HEK293T (cell line): ENCODE measurements at places on chromosomes 16 and 17.
A peak's percentile ranks its signal among the peaks of the same experiment; 100 is the strongest.

- no peak for DNase-seq
Observed at GRCh38 chr16:180681-181564, 664 bp downstream of the HBQ1 start.

GRCh38 chr17:65228734-65229620 is 91.8 kb downstream of the RGS9 start:
- DNase-seq = peak; percentile 55

GRCh38 chr16:57245472-57246113 is 534 bp downstream of the ARL2BP start:
- peak; percentile 43 for DNase-seq

DNA sequence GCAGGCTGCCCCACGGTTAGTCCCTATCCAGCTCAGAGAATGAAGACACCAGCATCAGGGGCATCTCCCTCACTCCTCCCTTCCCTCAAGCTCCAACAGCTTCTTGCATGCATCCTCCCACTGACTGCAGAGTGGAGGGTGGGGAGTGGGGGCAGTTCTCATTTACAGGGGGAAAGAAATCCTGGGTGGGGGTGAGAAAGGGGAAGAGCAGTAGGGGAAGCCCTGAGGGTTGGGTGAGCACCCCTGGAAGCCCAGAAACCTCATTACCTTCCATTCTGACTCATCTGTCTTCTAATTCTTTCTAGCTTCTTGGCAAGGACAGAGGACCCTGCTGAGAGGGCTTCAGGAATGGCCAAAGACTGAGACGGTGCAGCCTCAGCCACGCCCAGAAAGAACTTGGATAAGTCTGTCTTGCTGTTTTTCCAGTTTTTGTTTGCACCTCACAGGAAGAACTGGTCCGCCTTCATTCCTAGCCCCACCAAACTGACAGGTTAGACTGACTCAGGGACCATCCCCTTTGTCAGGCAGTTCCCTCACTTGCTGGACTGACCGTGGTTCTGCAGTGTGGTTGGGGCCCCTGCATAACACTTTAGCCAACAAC is 52.5 kb upstream of the WSB1 start:
- DNase-seq = no peak

GRCh38 chr16:1146409-1146808 is 6.5 kb upstream of the CACNA1H start:
- peak; percentile 33 for DNase-seq

GRCh38 chr17:7839876-7840261 is 5.9 kb downstream of the KDM6B start:
- DNase-seq = no peak

- DNase-seq = no peak
Observed at GRCh38 chr16:57069635-57070370, 22.6 kb upstream of the CPNE2 start.

GRCh38 chr16:56275801-56276200 is 84.5 kb downstream of the GNAO1 start:
- no peak for DNase-seq

- DNase-seq = no peak
Observed at GRCh38 chr17:1539811-1540210, 22.8 kb downstream of the PITPNA start.

DNA sequence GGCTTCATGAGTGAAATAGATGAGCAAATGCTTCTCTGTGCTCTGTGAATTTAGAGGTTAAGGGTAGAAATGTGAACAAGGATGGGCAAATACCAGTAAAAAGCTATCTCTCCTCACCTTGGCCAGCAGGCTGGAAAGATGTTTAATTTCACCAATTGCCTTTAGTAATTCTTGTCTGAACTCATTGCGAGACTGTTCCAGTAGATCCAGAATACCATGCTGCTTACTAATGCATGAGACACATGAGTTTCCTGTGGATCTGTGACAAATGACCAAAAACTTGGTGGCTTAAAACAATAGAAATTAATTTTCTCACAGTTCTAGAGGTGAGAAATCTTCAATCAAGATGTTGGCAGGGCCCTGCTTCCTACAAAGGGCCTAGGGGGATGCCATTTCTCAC is 9.3 kb upstream of the ZNF624 start:
- no peak for DNase-seq

DNA sequence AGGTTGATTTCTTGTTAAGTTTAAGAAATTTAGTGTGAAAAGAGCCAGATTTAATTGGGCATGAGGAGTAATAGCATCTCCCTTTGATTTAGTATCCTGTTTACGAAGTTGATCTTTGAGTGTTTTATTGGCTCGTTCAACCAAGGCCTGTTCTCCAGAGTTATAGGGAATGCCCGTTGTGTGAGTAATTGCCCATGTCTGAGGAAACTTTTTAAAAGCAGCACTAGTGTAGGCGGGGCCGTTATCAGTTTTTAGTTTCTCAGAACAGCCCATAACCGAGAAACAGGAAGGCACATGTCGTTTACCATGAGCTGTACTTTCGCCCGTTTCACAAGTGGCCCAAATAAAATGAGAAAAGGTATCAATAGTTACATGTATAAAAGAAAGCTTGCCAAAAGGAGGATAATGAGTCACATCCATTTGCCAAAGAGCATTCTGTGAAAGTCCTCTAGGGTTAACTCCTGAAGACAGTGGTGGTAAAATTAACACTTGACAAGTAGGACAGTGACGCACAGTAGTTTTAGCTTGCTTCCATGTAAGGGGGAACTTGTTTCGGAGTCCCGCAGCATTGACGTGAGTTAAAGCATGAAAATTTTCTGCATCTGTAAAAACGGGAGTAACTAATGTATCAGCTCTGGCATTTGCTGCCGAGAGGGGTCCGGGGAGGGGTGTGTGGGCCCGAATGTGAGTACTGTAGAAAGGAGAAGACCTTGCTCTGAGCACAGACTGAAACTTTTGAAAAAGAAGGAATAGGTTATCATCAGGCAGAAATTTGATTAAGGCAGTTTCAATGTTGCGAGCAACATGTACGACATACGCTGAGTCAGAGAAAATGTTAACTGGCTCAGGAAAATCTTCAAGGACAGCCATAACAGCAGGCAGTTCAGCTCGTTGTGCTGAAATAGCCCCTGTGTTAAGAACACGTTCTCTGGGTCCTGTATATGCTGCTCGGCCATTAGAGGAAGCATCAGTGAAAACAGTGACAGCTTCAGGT is 18.5 kb upstream of the KCTD5 start:
- peak; percentile 21 for DNase-seq

DNA sequence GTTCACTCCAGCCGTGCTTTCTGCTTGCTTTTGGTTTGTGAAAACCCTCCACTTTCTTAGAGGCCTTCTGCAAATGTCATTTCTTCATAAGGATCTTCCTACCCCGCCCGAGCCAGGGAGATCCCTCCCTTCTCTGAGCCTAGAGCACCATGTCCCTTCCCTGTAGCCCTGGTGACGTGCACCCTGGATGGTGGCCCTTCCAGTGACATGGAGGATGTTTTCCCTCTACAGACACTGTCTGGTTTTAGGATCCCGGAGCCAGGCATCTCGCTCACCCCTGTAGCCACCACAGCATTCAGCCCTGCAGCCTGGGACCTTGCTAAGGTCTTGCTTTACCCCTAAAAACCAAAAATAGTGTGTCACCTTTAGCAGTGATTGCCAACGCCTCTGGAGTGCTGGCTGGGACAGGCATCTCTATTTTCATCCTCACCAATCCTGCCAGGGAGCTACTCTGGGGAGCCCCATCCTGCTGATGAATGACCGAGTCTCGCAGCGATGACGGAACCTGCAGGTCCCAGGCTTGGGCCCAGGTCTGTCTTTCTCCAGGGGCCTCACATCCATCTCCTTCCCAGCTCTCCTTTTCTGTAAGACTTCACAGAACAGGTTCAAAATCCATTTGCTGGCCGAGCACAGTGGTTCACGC is 394.1 kb upstream of the TNRC6C start:
- no peak for DNase-seq

DNA sequence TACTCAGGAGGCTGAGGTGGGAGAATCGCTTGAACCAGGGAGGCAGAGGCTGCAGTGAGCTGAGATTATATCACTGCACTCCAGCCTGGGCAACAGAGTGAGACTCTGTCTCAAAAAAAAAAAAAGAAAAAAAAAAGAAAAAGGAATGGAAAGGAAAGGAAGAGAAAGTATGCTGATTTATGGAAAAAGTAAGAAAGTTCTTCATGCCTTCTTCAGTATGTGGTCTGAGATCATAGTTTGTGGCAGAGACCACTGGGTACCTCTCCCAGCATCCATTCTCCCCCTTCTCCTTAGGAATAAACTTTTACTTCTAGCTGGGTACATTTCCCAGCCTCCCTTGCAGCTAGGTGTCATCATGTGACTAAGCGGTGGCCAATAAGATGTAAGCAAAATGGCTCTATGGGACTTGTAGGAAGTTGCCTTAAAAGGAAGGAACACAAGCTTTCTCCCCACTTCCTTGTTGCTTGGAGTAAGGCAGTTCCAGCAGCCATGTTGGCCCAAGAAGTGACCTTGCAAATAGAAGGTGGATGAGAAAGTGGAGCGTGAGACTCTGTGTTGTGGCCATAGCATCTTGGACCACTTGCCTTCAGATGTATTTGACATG is 26.1 kb upstream of the XPO6 start:
- no peak for DNase-seq

GRCh38 chr17:78855561-78856165 is 15.0 kb upstream of the USP36 start:
- DNase-seq = no peak
